ENCODE measurements at places on chromosomes 2 and 18. TPM values are rescaled to one million over a fixed set of nuclear protein-coding genes. Genes with fewer than 3 reads are reported as not detected.

GRCh38 chr2:30394096-30394495 is 53.0 kb upstream of the LCLAT1 start:
- DNase-seq: no peak

DNA sequence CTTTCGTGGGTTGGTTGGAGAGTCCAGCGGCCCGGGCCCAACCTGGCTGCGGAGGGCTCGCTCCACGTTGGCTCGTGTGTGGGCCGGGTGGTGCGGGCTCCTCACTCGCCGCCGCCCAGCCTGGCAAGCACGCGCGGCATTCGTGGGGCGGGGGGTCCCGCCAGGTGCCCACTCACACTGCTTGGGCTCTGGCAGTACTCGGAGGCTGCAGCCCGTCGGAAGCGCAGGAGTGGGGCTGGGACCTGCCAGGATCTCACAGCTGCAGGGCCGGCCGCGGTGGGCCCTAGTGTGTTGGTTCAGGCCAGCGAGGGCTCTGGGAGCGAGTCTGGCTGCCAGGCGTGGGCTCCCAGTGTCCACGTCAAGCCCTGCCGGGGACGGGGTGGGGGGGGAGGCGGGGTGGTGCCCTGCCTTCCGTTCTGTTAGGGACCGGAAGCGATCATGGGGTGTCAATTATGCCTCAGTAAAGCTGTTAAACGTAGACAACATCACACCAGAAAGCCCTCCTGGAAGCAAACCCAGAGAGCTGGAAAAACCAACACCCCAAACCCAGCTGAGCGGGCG is 1.0 kb upstream of the HS6ST1 start:
- DNase-seq: no peak

DNA sequence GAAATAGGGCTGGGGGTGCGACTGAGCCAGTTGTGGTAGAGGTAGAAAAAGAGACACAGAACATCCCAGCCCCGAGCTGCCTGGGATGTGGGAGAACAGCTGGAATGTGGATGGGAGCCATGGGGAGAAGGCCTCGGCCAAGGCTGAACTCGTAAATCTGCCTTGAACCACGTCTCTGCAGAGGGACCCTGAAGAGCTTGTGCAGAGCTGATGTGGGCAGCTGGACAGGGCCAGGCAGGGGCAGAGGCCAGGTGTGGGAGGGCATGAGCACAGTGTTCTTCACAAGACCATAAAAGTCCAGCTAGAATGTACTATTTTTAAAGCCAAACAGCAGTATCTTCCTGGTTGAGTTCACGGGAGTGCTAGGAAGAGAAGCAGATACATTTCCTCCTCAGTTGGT is 5.7 kb downstream of the TCF23 start:
- DNase-seq: no peak

INHA gene
- 0.97 TPM for polyA plus RNA-seq

GRCh38 chr2:202136526-202136925 is 63.5 kb downstream of the KIAA2012 start:
- DNase-seq: no peak

- no peak for DNase-seq
Measured at GRCh38 chr18:42980426-42980825, 135.1 kb downstream of the RIT2 start.

IL1R2 gene
- polyA plus RNA-seq: 0.31 TPM

STARD6 gene
- not detected for polyA plus RNA-seq

LIMS4 gene
- 3.4 TPM for polyA plus RNA-seq

- DNase-seq: no peak
Measured at GRCh38 chr2:212344131-212344530, 194.5 kb downstream of the ERBB4 start.

DNA sequence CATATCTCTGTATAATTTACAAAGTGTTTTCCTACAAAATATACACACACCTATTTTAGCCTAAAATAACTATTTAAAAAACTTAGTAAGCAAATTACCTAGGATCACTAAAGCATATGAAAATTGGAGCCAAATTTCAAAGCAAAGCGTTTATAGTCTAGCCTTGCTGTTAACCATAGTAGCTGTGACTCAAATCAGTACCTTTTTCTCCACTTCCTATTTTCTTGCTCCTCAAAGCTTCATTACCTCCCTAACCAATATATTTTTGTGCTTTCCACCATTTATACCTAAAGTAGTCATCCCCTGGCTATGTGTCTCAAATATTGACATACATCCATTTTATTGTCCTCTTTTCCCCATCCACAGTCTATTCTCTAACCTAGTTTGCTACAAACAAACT is 73.1 kb downstream of the ERBB4 start:
- no peak for DNase-seq

GRCh38 chr2:179596018-179596417 is 265.4 kb downstream of the ZNF385B start:
- DNase-seq: no peak

- no peak for DNase-seq
Measured at GRCh38 chr18:31040686-31041270, 1.8 kb downstream of the DSC3 start.

- no peak for DNase-seq
Measured at GRCh38 chr2:173286153-173286809, 68.4 kb upstream of the CDCA7 start.

GRCh38 chr2:165294912-165295311 is 55.7 kb downstream of the SCN2A start:
- no peak for DNase-seq

- no peak for DNase-seq
Measured at GRCh38 chr2:28496781-28497180, 921 bp downstream of the PLB1 start.

TMEM37 gene
- polyA plus RNA-seq: 11.1 TPM

DNA sequence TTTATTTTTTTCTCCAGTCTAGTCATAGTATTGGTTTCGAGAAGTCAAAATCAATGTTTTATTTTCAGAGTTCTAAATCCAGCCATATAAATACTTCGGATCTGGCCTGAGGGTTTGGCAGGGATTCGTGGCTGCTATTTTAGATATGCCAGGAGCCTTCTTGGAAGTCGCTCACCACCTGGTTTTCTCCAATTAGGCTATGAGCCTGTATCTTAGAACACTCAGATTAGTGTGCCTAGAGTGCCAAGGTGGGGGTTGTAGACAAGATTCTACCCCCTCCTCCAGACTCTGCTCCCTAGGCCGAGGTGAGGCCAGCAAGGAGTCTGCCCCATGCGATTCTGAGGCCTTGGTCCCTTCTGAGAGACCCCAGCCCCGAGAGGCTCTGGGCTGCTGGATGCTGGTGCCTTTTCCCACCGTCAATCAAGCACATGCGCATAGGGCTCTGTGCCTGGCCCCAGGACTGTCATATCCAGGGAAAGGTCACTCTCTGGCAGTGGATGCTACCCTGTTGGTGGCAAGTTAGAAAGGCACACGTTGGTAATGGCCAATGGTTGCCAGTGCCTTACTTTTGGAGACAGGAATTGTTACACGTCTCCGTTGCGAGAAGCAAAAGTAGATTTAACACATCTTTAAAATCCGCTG is 197.1 kb downstream of the AGAP1 start:
- no peak for DNase-seq

- DNase-seq: no peak
Measured at GRCh38 chr2:155377931-155378444, 679.5 kb downstream of the KCNJ3 start.

GRCh38 chr2:18614041-18614440 is 24.7 kb upstream of the NT5C1B start:
- peak; percentile 36 for DNase-seq

- DNase-seq: no peak
Measured at GRCh38 chr18:47728921-47729320, 201.5 kb downstream of the SMAD2 start.

GRCh38 chr18:32929213-32929612 is 156.4 kb upstream of the KLHL14 start:
- no peak for DNase-seq

RNF144A gene
- 21.5 TPM for polyA plus RNA-seq

DNA sequence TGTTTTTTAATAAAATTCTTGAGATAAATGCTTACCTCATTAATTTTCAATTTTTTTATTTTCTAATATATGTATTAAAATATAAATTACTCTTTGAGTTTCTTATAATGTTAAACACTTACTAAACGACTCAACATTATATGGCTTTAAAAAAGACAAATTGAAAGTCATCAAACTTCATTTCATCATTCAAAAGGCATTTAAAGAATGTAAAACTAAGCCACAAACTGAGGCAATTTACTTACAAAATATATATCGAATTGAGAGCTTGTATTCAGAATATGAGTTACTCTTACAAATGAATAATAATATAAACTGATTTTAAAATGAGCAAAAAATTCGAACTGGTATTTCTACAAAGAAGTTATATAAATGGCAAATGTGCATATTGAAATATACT is 1262.2 kb upstream of the PIK3C3 start:
- no peak for DNase-seq

DNA sequence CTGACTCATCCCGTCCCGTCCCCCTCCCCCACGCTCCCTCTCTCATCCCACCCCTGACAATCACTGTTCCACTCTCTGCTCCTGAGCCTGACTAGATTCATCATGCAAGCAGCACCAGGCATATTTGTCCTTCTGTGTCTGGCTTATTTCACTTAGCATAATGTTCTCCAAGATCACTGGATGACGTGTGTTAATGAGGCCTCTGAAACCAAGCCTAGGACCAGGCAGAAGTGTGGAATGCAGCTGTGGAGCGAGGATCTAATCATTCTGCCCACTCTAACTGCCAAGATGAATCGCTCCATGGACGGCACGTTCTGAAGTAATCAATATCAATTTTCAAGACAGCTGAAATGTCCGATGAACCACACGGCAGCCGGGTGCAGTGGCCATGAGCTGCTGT is 122.4 kb upstream of the ZNF236 start:
- no peak for DNase-seq
